ENCODE measurements at places on chromosomes 4 and X.

DNA sequence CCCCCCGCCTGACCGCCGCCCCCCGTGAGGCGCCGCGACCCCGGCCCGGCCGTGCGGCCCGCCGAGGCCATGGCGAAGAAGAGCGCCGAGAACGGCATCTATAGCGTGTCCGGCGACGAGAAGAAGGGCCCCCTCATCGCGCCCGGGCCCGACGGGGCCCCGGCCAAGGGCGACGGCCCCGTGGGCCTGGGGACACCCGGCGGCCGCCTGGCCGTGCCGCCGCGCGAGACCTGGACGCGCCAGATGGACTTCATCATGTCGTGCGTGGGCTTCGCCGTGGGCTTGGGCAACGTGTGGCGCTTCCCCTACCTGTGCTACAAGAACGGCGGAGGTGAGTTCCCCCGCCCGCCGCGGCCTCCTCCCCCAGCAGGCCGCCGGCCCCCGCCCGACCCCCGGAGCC, 780 bp downstream of the SLC6A8 start:
- H3K4me1 ChIP-seq, result no peaks in the 10 kb centered on the region
- peaks cover 1% of the 10 kb centered on the region for H3K27me3 ChIP-seq
- peak overlapping the region; percentile 25 for H3K4me3 ChIP-seq

DNA sequence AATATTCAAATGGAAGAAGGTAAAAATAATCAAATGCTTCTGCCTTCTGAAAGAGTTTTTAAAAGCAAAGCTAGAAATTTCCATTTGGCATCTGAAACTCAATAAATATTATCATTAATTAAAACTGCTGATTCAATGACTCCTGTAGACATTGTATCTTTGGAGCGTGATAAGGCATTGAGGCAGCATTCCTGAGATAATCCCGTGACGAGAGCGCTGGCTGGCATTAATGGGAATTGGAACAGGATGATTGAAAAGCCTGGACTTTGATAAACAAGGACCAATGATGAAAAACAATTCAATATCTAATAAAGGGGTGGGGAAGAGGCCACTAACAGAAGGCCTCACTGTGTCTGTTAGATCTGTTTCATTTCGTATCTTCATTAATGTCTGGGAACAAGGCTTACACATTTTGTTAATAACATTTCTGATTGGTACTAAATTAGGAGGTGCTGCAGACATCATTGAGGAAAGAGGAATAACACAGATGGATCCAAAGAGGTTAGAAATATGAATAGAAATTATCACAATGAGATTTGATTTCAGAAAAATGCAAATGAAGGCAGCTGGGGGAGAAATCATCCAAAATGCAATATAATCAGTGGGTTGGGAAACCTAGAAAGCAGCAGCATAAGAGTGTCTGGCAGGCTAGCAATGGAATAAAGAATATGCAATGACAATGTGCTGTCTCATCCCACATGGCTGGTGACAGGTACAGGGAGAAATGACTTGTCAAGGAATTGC, 102.3 kb downstream of the SCD5 start:
- no peak for DNase-seq
- no peak overlapping the region for H3K4me3 ChIP-seq
- no peaks in the 10 kb centered on the region for H3K36me3 ChIP-seq
- no peaks in the 10 kb centered on the region for H3K27me3 ChIP-seq
- no peaks in the 10 kb centered on the region for H3K4me1 ChIP-seq
- no peak overlapping the region for H3K27ac ChIP-seq

GRCh38 chr4:55618546-55619143, 17.5 kb downstream of the NMU start:
- no peak for DNase-seq
- H3K27ac ChIP-seq, result no peak overlapping the region
- no peaks in the 10 kb centered on the region for H3K36me3 ChIP-seq
- no peaks in the 10 kb centered on the region for H3K4me1 ChIP-seq

- no peaks in the 10 kb centered on the region for H3K36me3 ChIP-seq
- H3K27ac ChIP-seq, result no peak overlapping the region
- H3K27me3 ChIP-seq, result no peaks in the 10 kb centered on the region
- no peaks in the 10 kb centered on the region for H3K4me1 ChIP-seq
These were observed 85.5 kb upstream of the ACSL1 start for GRCh38 chr4:184911310-184911709.

GRCh38 chr4:2412885-2413716, 5.3 kb downstream of the ZFYVE28 start:
- no peak overlapping the region for H3K4me3 ChIP-seq
- H3K36me3 ChIP-seq, result no peaks in the 10 kb centered on the region
- H3K27ac ChIP-seq, result no peak overlapping the region
- no peaks in the 10 kb centered on the region for H3K4me1 ChIP-seq
- peak; percentile 93 for DNase-seq

DNA sequence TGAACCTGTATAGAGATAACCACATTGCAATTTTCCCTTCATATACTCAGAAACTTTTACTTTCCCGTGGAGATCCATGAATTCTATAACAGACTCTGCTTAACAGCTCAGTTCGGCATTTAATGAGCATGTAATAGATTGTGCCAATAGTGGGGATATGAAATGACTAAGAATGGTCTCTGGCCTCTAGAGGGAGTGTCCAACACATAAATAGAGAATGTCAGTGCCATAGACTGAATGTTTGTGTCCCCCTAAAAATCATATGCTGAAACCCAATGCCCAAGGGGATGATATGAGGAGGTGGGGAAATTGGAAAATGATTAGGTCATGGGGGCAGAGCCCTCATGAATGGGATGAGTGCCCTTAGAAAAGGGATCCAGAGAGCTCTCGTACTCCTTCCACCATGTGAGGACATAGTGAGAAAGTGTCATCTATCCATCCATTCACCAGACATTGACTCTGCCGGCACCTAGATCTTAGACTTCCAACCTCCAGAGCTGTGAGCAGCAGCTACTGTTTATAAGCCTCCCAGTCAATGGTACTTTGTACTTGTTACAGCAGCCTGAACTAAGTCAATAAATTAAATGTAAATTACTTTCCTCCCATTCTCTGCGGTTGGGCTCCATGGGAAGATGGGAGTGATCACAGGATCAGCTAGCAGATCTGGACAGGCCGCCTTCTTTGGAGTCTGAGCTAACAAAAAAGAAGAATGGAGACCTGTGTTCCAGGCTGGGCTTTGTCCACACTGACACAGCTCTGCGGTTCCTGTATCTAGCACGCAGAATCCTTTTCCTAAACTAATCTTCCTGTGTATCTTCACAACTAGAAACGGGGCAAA, 28.1 kb upstream of the HPSE start:
- no peaks in the 10 kb centered on the region for H3K36me3 ChIP-seq
- no peak overlapping the region for H3K4me3 ChIP-seq
- no peaks in the 10 kb centered on the region for H3K27me3 ChIP-seq

- H3K27ac ChIP-seq, result no peak overlapping the region
- no peak for DNase-seq
- no peaks in the 10 kb centered on the region for H3K36me3 ChIP-seq
These were observed 138.4 kb downstream of the RASL11B start for GRCh38 chr4:53000560-53000959.

DNA sequence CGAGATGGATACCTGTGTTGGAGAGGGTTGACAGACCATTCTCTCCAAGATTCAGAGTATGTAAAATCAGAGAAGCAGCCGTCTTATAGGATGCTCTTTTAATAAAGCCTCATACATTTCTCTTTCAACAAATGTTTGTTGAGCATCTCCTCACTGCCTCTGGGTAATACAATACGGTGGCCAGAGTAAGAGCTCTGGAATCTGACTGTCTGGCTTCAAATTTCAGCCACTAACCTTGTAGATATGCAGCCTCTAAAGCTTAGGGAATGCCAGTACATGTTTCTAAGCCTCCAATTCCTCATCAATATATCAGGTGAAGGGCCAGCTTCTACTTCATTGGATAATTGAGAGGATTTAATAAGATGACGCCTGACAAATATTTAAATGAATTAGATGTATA, 61.3 kb downstream of the CLNK start:
- H3K4me1 ChIP-seq, result no peaks in the 10 kb centered on the region
- no peak for DNase-seq
- no peaks in the 10 kb centered on the region for H3K27me3 ChIP-seq
- H3K4me3 ChIP-seq, result no peak overlapping the region
- H3K36me3 ChIP-seq, result no peaks in the 10 kb centered on the region

GRCh38 chr4:10030972-10031667, 9.8 kb upstream of the SLC2A9 start:
- no peak overlapping the region for H3K27ac ChIP-seq
- no peak for DNase-seq
- H3K36me3 ChIP-seq, result no peaks in the 10 kb centered on the region

DNA sequence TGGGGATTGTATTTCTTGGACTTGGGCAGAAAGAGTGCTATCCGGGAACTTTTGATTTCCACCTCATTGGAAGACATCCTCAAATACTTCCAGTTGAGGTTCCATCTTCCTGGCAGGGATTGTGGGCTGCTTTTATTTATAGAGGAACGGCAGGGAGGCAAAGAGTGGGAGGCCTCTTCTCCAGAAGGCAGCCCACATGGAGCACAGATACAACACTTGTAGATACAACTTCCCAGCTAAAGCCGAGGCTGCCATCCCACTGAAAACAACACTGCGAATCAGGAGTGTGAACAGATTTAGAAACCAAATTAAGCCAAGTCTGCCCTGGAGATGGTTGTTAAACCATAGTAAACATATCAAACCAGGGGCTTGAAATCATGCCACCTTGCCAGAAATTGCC, 212.8 kb upstream of the PPARGC1A start:
- H3K36me3 ChIP-seq, result no peaks in the 10 kb centered on the region
- no peaks in the 10 kb centered on the region for H3K4me1 ChIP-seq
- no peak overlapping the region for H3K27ac ChIP-seq
- no peak for DNase-seq
- H3K4me3 ChIP-seq, result no peak overlapping the region
- no peaks in the 10 kb centered on the region for H3K27me3 ChIP-seq

DNA sequence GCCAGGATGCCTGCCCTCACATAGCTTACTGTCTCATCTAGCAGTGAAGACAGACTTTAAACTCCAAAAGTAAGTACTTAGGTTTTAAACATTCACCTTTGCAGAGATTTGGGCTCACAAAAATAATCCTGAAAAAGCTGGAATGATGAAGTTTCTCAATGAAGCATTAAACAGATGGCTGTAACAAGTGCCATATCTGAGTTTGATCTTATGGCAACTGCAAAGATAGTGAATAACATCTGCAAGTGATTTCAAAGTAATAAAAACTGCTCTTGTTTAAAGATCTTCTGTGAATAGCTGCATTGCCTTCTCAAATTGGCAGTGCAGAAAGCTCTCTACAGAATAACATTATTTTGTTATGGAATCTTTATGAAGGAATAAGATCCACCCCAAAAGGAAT, 271.2 kb upstream of the SMIM31 start:
- no peak overlapping the region for H3K27ac ChIP-seq
- no peaks in the 10 kb centered on the region for H3K27me3 ChIP-seq
- no peaks in the 10 kb centered on the region for H3K36me3 ChIP-seq
- H3K4me3 ChIP-seq, result no peak overlapping the region
- H3K4me1 ChIP-seq, result no peaks in the 10 kb centered on the region

GRCh38 chrX:150364347-150365050, 1.4 kb downstream of the MAMLD1 start:
- no peaks in the 10 kb centered on the region for H3K4me1 ChIP-seq
- DNase-seq, result peak; percentile 77
- peak overlapping the region; percentile 31 for H3K4me3 ChIP-seq
- no peaks in the 10 kb centered on the region for H3K27me3 ChIP-seq

GRCh38 chr4:188619456-188620149, 480.4 kb downstream of the TRIML1 start:
- no peak for DNase-seq
- H3K36me3 ChIP-seq, result no peaks in the 10 kb centered on the region
- H3K4me3 ChIP-seq, result no peak overlapping the region
- no peaks in the 10 kb centered on the region for H3K4me1 ChIP-seq
- no peaks in the 10 kb centered on the region for H3K27me3 ChIP-seq

DNA sequence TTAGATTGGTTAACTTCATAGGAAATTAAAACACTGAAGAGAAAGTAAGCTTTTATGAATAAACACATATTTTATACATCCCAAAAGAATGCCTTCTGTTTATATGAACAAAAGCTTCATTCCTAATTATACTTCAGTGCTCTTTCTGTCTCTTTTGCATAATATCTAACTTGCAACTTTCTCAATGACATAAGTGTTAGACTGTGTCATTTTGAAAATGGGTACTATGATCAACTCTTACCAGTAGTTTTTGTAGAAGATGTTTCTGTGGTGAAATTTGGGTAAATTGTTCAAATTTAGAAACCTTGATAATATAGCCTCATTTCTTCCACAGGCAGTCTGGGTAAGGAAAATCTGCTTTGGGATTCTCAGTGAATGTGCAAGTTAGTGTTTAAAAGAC, 991.4 kb downstream of the CCSER1 start:
- H3K27ac ChIP-seq, result no peak overlapping the region
- no peak for DNase-seq
- no peak overlapping the region for H3K4me3 ChIP-seq
- H3K27me3 ChIP-seq, result no peaks in the 10 kb centered on the region

GRCh38 chr4:182113779-182114178, 129.4 kb upstream of the TENM3 start:
- no peaks in the 10 kb centered on the region for H3K4me1 ChIP-seq
- no peak for DNase-seq
- H3K36me3 ChIP-seq, result no peaks in the 10 kb centered on the region

DNA sequence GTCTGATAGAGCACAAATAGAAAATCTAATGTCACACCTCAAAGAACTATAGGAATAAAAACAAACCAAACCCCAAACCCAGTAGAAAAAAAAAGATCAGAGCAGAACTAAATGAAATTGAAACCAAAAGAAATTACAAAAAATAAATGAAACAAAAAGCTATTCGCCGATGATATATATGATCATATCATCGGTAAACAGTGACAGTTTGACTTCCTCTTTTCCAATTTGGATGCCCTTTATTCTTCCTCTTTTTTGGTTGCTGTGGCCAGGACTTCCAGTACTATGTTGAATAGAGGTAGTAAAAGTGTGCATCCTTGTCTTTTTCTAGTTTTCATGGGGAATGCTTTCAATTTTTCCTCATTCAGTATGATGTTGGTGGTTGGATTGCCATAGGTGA, 215.3 kb upstream of the AR start:
- H3K27me3 ChIP-seq, result no peaks in the 10 kb centered on the region
- no peak overlapping the region for H3K27ac ChIP-seq
- H3K4me3 ChIP-seq, result no peak overlapping the region
- no peaks in the 10 kb centered on the region for H3K36me3 ChIP-seq

GRCh38 chr4:15378493-15378892, 49.3 kb upstream of the C1QTNF7 start:
- no peaks in the 10 kb centered on the region for H3K36me3 ChIP-seq
- H3K4me1 ChIP-seq, result peaks cover 2% of the 10 kb centered on the region
- no peak for DNase-seq

- no peak overlapping the region for H3K4me3 ChIP-seq
- H3K36me3 ChIP-seq, result no peaks in the 10 kb centered on the region
- DNase-seq, result no peak
These were observed 5.1 kb downstream of the CYTL1 start for GRCh38 chr4:5014007-5014682.

- no peak overlapping the region for H3K4me3 ChIP-seq
- H3K4me1 ChIP-seq, result no peaks in the 10 kb centered on the region
- DNase-seq, result no peak
- H3K27me3 ChIP-seq, result no peaks in the 10 kb centered on the region
These were observed 50.9 kb downstream of the BEND4 start for GRCh38 chr4:42101446-42101975.

DNA sequence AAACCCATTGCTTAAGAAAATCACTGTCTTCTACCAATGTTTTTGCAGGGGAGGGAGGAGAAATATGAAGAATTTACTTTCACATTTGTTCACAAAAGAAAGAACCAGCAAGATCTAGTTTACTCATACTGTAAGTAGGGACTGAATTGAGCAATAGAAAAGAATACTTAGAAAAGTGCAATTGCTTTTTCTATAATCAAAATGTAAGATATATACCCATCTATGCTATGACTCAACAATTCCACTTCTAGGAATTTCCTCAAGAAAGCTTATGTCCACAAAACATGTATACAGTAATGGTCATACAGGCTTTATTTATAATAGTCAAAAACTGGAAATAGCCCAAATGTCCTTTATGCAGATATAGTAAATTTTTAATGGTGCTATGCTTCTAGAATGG, 196.4 kb downstream of the LRBA start:
- no peak overlapping the region for H3K27ac ChIP-seq
- H3K4me1 ChIP-seq, result no peaks in the 10 kb centered on the region
- H3K27me3 ChIP-seq, result no peaks in the 10 kb centered on the region
- no peak for DNase-seq

Data from aorta (tissue), 5 donors.